PC-3 (cell line): ENCODE measurements at places on chromosomes 2 and 18. TPM values are rescaled to one million over a fixed set of nuclear protein-coding genes. Genes with fewer than 3 reads are reported as not detected.
A peak's percentile ranks its signal among the peaks of the same experiment; 100 is the strongest.

The HES6 gene
- total RNA-seq = 9.8 and 19.6 TPM in 2 replicates

DNA sequence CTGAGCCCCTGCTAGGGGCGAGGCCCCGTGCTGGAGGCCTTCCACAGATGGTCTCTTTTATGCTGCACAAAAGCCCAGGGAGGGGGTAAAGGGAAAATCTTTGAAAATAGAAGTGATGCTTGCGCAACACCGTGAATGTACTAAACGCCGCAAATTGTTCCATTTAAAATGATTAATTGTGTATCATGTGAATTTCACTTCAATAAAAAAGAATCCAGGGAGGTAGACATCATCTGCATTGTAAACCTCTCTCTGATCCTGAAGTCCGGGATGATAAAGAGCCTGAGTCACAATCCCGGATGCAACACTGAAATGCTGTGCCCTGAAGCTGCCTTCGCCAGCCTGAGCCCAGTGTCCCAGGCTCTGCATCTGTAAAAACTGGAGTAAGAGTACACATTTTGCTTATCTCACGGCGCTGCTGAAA is 107.7 kb upstream of the PPP1CB start:
- peaks cover 68% of the 10 kb centered on the region for H3K4me1 ChIP-seq
- peak; percentile 96 for DNase-seq
- H3K36me3 ChIP-seq = no peaks in the 10 kb centered on the region
- H3K27ac ChIP-seq = peak overlapping the region; percentile 96
- H3K27me3 ChIP-seq = no peaks in the 10 kb centered on the region
- H3K4me3 ChIP-seq = peak overlapping the region; percentile 28; the same call in 1 of the 2 replicates

- no peak overlapping the region for H3K4me3 ChIP-seq
- H3K36me3 ChIP-seq = no peaks in the 10 kb centered on the region
- no peaks in the 10 kb centered on the region for H3K27me3 ChIP-seq
- H3K27ac ChIP-seq = no peak overlapping the region
- H3K4me1 ChIP-seq = peaks cover 37% of the 10 kb centered on the region
These were observed 60.0 kb downstream of the SDC1 start for GRCh38 chr2:20164734-20165478.

- H3K4me1 ChIP-seq = peaks cover 15% of the 10 kb centered on the region
- no peaks in the 10 kb centered on the region for H3K36me3 ChIP-seq
- H3K4me3 ChIP-seq = no peak overlapping the region
- peak; percentile 45 for DNase-seq
- no peak overlapping the region for H3K27ac ChIP-seq
These were observed 123.0 kb upstream of the THUMPD2 start for GRCh38 chr2:39902103-39902502.

The KCNE4 gene
- total RNA-seq = not detected in 2 replicates

DNA sequence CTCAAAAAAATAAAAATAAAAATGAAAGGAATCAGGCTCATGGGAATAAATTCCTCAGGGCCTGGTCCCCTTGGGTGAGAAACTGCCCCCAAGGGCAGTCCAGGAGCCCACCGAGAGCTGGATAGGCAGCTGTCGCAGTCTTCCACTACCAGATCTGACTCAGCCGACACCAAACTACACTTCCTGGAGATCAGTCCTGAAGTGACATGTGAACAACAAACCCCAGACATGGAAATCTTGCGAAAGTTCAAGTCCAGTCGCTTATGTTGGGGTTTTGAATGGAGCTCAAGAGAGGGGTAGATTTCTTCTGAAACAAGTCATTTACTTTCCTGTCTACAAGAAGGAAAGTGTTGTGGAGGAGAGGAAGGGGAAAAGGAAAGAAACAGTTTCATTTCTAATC is 12.9 kb downstream of the ADCY3 start:
- H3K4me3 ChIP-seq = no peak overlapping the region
- DNase-seq = no peak
- H3K36me3 ChIP-seq = no peaks in the 10 kb centered on the region; the same call in none of the 2 replicates
- H3K4me1 ChIP-seq = no peaks in the 10 kb centered on the region
- no peaks in the 10 kb centered on the region for H3K27me3 ChIP-seq

The SCN3A gene
- total RNA-seq = 0.07 and 0.12 TPM in 2 replicates

DNA sequence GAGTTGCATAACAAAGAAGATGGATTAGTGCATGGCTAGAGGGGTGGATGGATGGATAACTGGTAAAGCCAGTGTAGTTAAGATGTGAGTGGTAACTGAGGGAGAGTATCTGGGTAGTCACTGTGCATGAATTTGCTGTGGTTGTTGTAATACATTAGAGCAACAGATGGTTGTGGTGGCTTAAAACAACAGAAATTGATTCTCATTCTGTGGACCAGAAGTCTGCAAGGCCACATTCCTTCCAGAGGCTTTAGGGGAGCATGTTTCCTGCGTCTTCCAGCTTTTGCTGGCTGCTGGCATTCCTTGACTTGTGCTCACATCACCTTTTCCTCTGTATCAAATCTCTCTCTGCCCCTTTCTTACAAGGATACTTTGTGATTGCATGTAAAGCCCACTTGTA is 155.4 kb downstream of the ASB1 start:
- no peak overlapping the region for H3K4me3 ChIP-seq
- no peaks in the 10 kb centered on the region; the same call in 1 of the 2 replicates for H3K27me3 ChIP-seq
- H3K27ac ChIP-seq = no peak overlapping the region
- no peak for DNase-seq

The POMC gene
- not detected in 2 replicates for total RNA-seq

The GALNT14 gene
- total RNA-seq = 10.2 and 12.7 TPM in 2 replicates

The SPDYA gene
- 0.69 and 1.3 TPM in 2 replicates for total RNA-seq

The PRSS56 gene
- not detected in 2 replicates for total RNA-seq

DNA sequence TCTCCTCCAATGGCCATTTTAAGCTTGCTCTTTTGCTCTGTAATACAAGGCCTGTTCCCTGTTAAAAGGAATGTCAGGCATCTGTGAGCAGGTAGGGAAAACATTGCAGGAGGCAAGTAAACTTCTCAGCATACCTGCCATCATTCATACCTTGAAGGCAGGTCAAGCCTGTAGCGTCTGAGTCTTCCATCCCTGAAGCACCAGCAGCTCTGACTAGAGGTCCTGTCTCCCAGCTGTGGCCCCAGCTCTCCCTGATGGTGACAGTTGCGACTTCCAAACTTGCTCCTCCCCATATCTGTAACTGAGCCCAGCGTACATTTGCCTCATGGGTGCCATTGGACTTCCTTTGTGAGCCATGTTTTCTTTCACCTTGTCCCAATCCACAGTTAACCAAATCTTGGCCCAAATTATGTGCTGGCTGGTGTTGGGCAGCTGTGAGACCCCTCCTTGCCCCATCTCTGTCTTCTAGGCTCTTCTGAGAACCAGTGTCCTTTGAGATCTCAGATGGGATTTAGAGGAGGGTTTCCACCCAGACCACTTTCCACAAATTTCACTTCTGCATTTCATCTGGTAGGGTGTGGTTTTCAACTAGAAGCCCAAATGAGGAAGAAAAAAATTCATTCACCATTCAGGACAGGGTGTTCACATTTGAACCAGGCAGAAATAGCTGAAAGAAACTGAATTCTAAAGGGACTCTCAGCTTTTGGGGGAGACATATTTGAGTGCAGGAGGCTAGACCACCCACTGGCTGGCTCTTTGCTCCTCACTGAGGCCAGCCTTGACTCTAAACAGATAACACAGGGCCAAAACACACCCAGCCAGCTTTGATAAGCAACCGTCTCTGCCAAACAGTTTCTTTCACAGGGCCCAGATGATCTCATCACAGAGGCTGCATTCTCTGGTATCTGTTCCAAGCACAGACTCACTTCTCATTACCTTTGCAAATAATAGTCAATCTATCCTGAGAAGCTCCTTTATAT is 66.4 kb upstream of the MSH2 start:
- no peaks in the 10 kb centered on the region for H3K27me3 ChIP-seq
- H3K36me3 ChIP-seq = no peaks in the 10 kb centered on the region
- no peak for DNase-seq
- H3K4me1 ChIP-seq = peaks cover 14% of the 10 kb centered on the region

GRCh38 chr18:293536-293935 is 25.7 kb upstream of the THOC1 start:
- no peak overlapping the region for H3K27ac ChIP-seq
- H3K27me3 ChIP-seq = peaks cover 55% of the 10 kb centered on the region
- H3K4me3 ChIP-seq = no peak overlapping the region
- no peaks in the 10 kb centered on the region for H3K36me3 ChIP-seq

DNA sequence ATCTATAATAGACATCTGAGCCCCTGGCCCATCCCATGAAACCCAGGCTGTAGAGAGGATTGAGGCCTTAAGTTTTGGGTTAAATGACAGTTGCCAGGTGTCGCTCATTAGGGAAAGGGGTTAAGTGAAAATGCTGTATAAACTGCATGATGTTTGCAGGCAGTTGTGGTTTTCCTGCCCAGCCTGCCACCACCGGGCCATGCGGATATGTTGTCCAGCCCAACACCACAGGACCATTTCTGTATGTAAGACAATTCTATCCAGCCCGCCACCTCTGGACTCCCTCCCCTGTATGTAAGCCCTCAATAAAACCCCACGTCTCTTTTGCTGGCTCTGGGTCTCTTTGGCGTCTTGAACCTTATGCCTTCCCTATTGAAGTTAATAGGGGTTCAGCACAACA is 110.7 kb downstream of the XRCC5 start:
- H3K27me3 ChIP-seq = no peaks in the 10 kb centered on the region
- peaks cover 57% of the 10 kb centered on the region for H3K4me1 ChIP-seq
- no peak overlapping the region for H3K27ac ChIP-seq
- no peaks in the 10 kb centered on the region; the same call in 1 of the 2 replicates for H3K36me3 ChIP-seq
- DNase-seq = no peak
- H3K4me3 ChIP-seq = no peak overlapping the region

GRCh38 chr2:237688081-237688480 is 60.7 kb downstream of the LRRFIP1 start:
- H3K27ac ChIP-seq = peak overlapping the region; percentile 90
- peaks cover 42% of the 10 kb centered on the region for H3K4me1 ChIP-seq
- H3K36me3 ChIP-seq = no peaks in the 10 kb centered on the region
- DNase-seq = no peak
- H3K27me3 ChIP-seq = no peaks in the 10 kb centered on the region

DNA sequence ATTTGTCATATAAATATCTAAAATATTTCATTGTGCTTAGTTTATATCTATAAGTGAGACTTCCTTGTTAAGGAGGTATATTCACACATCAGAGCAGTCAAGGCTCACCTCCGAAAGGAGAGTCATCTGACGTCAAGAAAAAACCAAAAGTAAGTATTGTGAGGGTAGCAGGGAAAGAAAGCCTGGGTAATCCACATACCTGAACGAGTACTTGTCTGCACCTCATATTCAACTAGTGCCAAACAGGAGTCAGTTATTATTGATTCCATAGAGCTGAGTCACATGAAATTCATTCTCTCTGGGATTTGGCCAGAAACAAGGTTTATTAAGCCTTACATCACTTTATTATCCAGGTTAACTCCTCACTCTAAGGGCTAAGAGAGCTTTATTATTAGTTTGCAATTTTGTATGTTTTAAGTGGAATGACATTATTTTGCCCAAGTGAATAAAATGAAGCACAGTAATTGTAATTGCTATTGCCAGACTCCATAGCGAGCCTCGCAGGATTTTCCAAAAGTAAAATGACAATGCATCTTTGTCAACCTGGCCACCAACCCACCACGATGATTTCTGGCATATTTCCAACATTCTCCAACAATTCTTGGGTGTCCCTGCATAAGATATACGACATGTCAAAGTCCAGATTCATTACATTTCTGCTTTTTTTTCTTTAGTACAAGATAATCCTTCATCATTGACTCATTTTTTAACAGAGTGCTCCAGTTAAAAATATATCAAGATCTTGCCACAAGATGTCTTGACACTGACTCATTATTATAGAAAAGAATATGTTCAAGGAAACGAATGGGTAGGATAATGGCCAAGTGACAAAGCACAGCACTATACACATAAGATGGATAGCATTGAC is 1210.4 kb upstream of the ACVR2A start:
- peak overlapping the region; percentile 49 for H3K4me3 ChIP-seq
- H3K27me3 ChIP-seq = no peaks in the 10 kb centered on the region
- H3K27ac ChIP-seq = peak overlapping the region; percentile 87
- peak; percentile 97 for DNase-seq
- H3K36me3 ChIP-seq = no peaks in the 10 kb centered on the region

The DNAJC5G gene
- not detected in 2 replicates for total RNA-seq

DNA sequence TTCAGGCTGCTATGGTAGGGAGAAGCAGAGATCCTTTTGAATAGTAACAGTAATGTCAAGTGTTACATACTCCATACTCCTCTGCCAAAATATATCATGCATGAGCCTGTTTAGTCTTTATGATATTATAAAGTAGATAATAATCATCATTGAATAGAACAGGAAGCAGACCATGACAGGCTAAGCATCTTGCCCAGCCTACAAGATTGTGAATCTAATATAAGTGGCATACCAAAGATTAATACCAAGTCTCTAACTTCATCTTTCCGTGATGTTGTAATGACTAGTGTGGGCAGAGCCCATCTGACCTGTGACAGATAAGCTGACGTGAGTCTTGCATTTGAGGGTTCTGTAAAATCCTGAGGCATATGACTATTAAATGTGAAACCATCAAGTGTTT is 13.1 kb downstream of the NDUFB3 start:
- H3K36me3 ChIP-seq = peaks cover 3% of the 10 kb centered on the region; the same call in 1 of the 2 replicates
- DNase-seq = no peak
- no peaks in the 10 kb centered on the region for H3K4me1 ChIP-seq
- no peak overlapping the region for H3K4me3 ChIP-seq

- H3K4me3 ChIP-seq = peak overlapping the region; percentile 33; the same call in 1 of the 2 replicates
- H3K4me1 ChIP-seq = peaks cover 68% of the 10 kb centered on the region
- DNase-seq = peak; percentile 79
- H3K27me3 ChIP-seq = no peaks in the 10 kb centered on the region
These were observed 82.1 kb downstream of the CDC42EP3 start for GRCh38 chr2:37589298-37589697.

DNA sequence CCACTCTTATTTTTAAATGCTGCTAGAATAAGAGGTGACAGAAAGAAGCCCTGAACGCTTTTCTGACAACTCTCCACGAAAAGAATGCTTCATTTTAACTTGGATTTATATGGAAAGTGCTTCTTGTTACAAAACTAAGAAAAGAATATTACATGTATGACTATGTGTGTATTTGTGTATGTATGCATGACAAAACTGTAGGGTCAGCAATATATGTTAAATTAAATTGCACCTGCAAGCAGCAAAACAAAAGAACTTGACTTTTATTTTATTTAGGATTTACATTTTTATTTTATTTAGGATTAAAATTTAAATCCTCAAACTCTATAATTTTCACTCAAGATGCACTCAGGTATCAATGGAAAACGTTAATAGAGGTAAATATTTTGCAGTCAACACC is 187.1 kb downstream of the NR4A2 start:
- H3K27ac ChIP-seq = no peak overlapping the region
- no peak for DNase-seq
- no peaks in the 10 kb centered on the region for H3K4me1 ChIP-seq
- no peak overlapping the region for H3K4me3 ChIP-seq
- no peaks in the 10 kb centered on the region for H3K27me3 ChIP-seq

DNA sequence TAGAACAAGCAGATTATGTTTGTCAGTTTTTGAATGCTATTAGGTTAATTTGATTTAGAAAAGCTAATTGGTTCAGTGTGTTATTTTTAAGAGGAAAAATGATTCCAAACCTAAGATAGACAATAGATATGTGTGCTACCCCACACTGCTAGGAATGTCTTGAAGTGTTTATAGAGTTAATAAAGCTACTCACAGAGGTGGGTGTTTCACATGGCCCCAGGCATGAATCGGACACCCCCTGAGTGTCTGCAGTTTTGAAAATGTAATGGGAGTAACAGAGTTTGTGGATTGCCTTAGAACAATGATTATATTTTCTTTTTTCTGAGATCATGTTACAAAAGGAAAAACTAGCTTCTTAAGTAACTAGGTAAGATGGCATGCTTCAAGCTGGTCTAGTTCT is 348.3 kb downstream of the ADCYAP1 start:
- peak overlapping the region; percentile 96 for H3K27ac ChIP-seq
- no peaks in the 10 kb centered on the region for H3K36me3 ChIP-seq
- H3K4me1 ChIP-seq = peaks cover 24% of the 10 kb centered on the region
- H3K27me3 ChIP-seq = no peaks in the 10 kb centered on the region
- DNase-seq = peak; percentile 49
